Fibroblast of gingiva (primary cell): ENCODE measurements at places on chromosomes 16 and 17.

- peak; percentile 99 for DNase-seq
Observed at GRCh38 chr16:85514598-85515318, 98.4 kb upstream of the GSE1 start.

DNA sequence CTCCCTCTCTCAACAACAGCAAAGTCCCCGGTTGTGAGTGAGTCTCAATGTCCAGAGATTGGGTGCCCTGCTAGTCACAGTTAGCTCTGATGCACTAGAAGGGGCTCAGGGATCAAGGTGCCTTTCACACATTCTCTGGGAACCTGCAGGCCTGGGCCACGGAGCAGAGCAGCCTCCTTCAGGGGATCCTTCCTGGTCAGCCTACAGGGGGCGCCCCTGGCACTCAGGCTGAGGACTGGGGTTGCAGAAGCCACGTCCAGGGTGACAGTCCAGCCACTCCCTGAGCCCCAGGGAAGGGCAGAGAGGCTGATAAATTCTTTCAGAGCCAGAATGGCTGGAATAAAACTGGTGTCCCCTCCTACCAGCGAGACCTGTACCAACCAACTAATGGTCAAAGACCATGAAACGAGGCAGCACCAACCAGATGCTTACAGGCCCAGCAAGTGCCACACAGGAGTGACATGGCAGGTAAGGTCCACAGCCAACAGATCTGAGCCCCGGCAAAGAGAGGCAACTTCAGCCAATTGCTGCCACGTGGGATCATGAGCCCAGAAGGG lies 43.5 kb downstream of the ST3GAL2 start:
- DNase-seq = peak; percentile 24

GRCh38 chr17:61247439-61247838 lies 152.2 kb upstream of the TBX2 start:
- peak; percentile 84 for DNase-seq

DNA sequence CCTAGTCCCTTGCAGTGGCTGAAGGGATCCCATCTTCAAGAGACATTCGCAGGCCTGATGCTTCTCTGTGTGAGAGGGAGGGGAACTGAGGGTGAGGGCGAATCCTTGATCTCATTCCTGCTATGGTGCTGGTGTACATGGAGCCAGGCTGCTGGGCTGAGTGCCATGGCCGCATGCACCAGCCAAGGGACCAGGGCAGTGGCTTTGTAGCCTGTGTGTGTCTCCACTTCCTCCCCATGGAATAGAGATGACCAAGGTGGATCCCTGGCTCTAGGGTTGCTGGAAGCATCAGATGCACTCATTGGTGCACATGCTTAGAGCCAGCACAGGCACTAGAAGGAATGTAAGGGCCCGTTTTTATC lies 195.0 kb downstream of the FOXL1 start:
- DNase-seq = no peak

DNA sequence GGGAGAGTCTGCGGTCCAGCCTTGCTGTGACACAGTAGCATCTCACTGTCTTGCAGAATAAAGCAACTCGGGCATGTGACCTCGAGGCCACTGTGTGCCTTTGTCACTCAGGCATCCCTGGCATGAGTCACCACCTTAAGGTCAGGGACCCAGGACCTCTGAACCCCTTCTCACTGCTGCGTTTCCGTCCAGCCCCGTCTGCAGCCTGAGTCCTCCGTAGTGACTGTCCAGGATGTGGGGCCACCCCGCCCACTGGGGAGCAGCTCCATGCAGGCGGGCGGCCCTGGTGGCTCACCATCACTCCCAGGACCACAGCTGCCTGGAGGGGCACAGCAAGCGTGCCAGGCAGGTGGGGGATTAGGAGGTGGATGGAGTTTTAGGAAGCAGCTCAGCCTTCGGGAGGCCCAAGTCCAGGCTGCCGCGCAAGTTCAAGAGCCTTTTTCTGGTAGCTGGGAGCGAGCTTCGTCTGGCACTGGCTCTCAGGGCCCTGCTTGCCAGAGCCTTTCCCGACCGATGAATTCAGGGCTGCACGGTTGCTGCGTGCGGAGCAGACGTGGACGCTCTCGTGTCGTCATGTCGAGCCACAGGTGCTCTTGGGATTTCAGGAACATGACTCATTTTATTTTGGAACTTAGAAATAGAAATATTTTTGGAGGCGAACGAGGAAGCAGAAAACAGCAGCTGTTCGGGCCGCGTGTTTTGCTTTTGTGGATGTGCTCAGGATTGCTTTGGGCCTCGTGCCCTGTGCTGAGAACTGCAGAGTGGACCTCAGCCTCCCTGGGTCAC lies 16.8 kb downstream of the KCTD5 start:
- no peak for DNase-seq

DNA sequence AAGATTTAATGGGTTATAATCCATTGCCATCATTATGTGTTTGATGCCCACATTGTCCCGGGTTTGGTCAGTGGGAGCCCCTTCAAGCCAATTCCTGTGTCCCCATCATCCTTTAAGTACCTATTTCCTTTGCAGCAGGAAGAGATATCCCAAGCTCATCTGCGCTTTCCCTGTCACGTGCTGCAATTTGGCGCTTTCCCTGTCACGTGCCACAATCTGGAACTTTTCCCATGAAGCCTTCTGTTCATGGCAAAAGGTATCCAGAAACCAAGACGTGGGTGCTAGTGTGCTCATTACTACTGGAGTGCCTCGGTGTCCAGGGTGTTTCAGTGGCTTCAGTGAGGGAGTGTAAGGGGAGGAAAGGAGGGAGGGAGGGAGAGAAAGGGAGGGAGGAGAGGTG lies 168.5 kb downstream of the NPIPB11 start:
- no peak for DNase-seq

- no peak for DNase-seq
Observed at GRCh38 chr16:3789375-3790099, 72.2 kb upstream of the TRAP1 start.

- DNase-seq = no peak
Observed at GRCh38 chr17:9468532-9468931, 107.1 kb downstream of the STX8 start.

GRCh38 chr17:74771319-74771914 lies 4.7 kb downstream of the NAT9 start:
- DNase-seq = no peak

GRCh38 chr16:85621698-85622428 lies 8.7 kb downstream of the GSE1 start:
- no peak for DNase-seq

- no peak for DNase-seq
Observed at GRCh38 chr16:16158082-16158658, 65.1 kb downstream of the ABCC6 start.

GRCh38 chr17:68346448-68346847 lies 55.2 kb downstream of the ARSG start:
- no peak for DNase-seq

DNA sequence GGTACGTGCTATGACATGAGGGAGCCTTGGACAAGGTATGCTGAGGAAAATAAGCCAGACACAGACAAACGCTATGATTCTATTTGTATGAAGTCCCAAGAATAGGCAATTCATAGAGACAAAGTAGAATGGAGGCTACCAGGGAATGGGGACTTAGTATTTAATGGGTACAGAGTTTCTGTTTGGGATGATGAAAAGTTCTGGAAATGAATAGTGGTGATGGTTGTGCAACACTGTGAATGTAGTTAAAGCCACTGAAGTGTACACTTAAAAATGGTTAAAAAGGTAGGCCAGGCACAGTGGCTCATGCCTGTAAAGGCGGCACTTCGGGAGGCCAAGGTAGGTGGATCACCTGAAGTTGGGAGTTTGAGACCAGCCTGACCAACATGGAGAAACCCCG lies 3.3 kb downstream of the PRPSAP1 start:
- DNase-seq = no peak

DNA sequence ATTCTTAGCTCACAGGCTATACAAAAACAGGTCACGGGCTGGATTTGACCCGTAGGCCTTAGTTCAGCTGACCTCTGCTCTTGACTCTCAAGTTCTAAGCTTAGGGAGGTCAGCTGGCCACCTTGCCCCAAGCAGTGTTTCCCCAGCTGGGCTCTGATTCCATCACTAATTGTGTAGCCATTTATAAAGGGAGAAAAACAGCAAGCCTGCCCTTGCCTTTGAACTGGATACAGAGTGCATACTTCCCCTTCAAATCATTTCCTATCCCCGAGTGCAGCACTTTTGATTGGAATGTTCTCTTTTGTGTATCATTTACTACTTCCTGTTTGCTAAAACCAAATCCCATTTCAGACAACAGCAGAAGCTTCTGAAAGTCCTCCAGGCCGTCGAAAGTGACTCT lies 153.6 kb downstream of the KATNIP start:
- peak; percentile 8 for DNase-seq

- peak; percentile 63 for DNase-seq
Observed at GRCh38 chr17:55159251-55159650, 105.5 kb upstream of the HLF start.

- DNase-seq = no peak
Observed at GRCh38 chr17:36117505-36118382, 14.1 kb downstream of the CCL4 start.

DNA sequence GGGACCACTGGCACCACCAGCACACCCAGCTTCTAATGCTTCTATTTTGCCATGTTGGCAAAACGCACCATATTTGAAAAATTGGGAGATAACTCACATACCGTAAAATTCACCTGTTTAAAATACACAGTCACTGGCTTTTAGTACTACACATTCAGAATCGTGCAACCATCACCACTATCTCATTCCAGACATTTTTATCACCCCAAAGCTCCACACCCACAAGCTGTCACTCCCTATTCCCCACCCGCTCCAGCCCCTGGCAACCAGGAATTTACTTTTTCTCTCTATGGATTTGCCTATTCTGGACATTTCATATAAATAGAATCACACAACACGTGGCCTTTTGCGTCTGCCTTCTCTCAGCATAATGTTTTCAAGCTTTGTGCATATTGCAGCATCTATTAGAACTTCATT lies 25.0 kb downstream of the PPL start:
- no peak for DNase-seq
